ENCODE measurements at places on chromosomes 2 and 18. TPM values are rescaled to one million over a fixed set of nuclear protein-coding genes. Genes with fewer than 3 reads are reported as not detected.

Gene TGFA
- total RNA-seq: 0.06 TPM

Gene REG1A
- total RNA-seq: not detected

Gene DSC2
- not detected for total RNA-seq

Gene C2orf92
- 1.6 TPM for total RNA-seq

Gene RIT2
- not detected for total RNA-seq

Gene CAB39
- 55.5 TPM for total RNA-seq

Gene CD207
- not detected for total RNA-seq

Gene CD8B
- total RNA-seq: not detected

Gene GPR39
- total RNA-seq: 7.5 TPM

Gene REG3G
- total RNA-seq: not detected

Gene ABCA12
- under 0.01 TPM for total RNA-seq

Gene ACYP2
- total RNA-seq: 16.6 TPM

Gene ANO7
- total RNA-seq: 0.40 TPM

Gene UGT1A3
- total RNA-seq: not detected

Gene ALPP
- not detected for total RNA-seq

Gene C2orf15
- not detected for total RNA-seq
